ENCODE measurements at places on chromosomes 1 and 21. TPM values are rescaled to one million over a fixed set of nuclear protein-coding genes. Genes with fewer than 3 reads are reported as not detected.

GRCh38 chr1:1591452-1591851 lies 8.5 kb downstream of the FNDC10 start:
- DNase-seq: no peak

Gene AGMAT
- not detected for total RNA-seq

- no peak for DNase-seq
Observed at GRCh38 chr1:158020886-158021620, 27.6 kb downstream of the KIRREL1 start.

DNA sequence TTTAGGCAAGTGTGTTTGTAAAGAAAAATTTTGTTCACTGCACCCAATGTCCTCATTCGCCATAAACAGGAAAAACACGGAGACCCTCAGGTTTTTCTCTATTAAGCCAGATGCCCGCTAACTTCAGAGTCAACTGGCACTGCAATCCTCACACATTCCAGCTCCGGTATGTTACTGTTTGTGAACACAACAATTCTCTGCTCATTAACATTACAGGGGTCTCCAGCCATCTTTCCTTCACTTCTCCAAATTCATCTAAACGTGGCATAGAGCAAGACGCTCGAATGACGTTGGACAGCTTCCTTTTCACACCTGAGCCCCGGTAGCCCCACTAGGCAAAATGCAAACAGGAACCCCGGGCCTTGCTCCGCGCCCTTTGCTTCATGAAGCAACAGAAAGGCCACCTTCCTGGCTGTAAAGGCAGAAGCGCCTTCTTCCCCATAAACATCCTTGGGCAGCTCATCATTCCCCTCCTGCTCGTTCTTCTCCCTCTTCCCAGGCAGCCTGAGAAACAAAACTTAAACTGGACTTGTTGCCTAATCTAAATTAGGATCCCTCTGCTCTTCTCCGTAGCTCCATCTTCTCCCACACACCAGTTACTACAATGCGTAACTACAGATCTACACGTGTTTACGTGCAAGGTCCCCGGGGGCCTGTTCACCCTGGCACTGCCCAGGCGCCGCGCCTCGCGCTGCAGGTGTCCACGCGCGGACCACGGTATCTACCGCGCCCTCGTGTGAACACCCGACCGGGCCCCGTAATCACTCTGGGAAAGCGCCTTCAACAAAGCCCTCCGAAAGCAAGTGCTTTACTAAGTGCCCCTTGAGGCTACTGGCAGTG lies 1.2 kb downstream of the LBR start:
- DNase-seq: no peak

DNA sequence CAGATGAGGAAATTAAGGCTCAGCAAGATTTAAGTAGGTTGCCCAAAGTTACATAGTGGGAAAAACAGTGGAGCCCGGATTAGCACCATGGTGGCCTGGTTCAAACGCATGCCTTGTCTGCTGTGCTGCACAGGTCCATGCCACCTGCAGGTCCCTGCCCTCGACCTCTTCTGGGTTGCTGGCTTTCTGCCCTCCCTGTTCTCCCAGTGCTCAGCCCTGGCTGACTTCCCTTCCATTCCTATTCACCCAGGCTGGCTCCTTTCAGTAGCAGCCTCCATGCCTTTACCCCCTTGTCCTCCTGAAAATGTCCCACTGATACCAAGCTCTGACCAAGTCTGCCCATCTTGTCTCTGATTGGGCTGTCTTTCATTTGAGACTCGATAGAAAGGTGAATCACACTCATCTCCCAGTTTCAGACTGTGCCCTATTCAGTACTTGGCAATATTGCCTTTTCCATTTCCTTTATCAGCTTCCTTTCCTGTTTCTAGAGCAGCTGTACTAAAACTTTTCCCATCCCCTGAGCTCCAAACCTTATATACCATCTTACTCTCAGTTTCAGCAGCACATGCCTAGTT lies 75.8 kb downstream of the ST3GAL3 start:
- DNase-seq: no peak

Data from esophagus muscularis mucosa (tissue), 4 donors.